ENCODE measurements at places on chromosomes 7 and 10.

DNA sequence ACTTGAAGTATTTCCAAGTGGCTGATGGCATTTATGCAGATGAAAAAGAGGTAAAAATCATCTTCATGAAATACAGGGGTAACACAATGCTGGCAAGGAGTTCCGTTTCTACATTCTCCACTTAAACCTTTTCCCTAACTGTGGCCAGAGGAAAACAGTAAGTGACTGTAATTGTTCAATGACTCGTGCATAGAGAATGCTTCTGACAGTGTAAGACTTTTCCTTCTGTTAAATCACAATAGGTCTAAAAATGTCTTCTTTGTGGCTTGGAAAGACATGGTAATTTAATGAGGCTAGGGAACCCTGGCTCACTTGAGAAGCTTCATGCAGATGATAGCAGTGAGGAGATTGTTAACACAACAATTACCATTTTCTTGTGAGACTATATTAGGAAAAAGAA is 50.3 kb upstream of the RSU1 start:
- no peak for DNase-seq

DNA sequence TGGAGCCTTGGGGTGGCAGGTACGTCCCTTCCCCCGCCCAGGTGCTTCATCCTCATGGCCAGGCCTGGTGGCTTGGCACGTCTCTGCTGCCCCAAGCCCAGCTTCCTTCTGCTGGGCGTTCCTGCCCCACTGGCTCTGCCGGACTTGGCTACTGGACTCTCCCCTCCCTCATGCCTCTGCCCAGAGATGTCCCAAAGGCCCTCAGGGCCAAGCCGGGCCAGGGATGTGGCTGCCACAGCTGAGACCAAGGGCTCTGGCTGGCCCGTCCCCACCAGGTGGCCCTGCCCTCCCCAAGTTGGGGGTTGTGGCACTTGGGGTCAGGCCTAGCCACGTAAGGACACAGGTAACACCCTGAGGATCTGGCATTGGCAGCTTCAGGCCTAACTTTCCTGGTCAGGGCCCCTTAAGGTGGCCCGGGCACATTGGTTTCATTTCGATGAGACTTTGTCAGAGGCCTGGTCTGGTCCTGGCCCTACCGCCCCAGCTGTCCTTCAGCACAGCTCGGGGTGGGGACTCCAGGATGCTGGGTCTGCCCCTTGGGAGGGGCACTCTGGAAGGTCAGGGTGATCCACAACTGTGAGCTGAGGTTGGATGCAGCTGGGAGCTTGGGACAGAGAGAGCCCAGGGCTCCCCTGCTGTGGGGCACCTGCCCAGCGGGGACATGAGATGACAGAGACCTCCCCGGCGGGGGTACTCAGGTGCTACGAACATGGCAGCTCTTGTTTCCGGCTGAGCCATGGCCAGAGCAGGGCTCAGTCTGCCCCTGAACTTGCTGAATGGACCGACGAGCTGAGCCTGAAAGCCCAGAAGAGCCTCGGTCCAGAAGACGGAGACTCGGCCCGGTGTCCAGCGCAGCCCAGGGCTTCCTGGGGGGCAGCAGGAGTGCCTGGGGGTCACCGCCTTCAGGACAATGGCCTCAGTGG is 2.9 kb downstream of the BHLHA15 start:
- no peak for DNase-seq

DNA sequence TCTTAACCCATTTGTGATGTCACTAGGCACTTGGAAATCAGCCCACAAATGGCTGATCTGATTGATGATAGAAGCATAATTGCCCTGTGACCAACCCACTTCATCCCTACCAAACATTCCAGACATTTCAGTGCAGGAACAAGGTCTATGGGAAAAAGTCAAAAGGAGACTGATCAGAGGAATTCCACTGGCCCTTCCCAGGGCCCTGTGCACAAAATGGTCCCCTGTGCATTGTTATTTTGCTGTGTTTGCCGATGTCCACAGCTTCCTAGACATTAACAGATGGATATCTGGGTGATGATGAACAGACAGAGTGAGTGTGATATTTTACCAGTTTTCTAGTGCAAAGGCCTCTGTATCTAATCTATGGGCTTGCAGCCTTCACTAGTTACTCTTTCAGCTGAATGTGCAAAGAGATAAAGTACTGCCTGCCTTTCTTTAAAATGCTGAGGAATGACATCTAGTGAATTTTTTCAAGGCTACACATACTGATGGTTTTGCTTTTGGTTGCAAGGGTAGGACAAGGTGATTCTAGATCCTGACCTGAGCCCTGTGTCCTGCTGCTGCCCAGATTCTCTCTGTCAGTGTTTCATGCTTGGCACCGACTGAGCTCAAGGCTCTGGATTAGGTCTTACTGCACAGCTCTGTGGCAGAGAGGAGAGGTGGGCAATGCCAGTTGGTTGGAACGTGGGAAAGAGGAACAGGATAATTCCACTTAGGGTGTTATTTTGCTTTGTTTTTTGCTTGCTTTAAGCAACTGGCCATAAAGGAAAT is 55.4 kb downstream of the CALD1 start:
- no peak for DNase-seq

GRCh38 chr10:82242778-82243177 is 367.8 kb downstream of the NRG3 start:
- DNase-seq, result no peak

DNA sequence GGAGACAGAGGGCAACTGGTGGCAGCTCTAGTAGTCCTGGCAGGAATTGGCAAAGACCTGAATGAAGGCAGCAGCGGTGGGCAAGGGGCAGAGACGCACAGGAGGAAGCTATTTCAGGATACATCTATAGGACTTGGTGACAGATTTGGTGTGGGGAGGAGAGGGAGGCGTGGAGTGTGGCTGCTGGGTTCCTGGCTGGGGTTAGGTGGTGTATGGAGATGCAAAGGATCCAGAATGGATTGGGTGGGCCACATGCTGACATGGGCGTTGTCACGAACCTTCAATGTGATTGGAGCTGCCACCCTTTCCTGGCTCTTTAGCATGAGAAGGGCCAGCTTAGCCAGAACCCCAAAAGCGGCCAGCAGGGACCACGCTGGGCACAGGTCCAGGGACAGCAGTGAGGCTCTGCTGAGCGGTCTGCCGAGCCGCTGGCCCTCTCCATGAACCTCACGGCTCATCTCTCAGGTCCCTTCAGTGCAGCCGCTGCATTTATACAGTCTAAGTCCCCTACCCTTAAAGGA is 10.2 kb upstream of the ADCY1 start:
- no peak for DNase-seq

GRCh38 chr10:60098677-60099601 is 192.6 kb upstream of the CCDC6 start:
- DNase-seq, result no peak

DNA sequence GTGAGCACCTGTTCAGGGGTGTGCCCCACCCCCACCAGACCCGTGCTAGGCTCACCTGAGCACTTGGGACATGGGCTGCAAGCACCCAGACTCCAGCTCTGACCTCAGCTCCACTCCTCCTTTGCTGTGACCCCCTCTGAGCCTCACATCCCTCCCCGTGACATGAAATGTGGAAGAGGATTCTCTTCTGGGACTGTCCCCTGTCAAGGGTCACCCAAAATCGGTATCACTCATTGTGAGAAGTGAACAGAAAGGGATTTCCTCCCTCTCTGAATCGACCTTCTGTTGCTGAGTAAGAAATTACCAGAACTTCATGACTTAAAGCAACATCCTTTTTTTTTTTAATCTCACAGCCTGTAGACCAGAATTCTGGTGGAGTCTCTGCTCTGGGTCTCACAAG is 6.2 kb upstream of the CHST15 start:
- no peak for DNase-seq

GRCh38 chr7:143382791-143383641 is 1.9 kb downstream of the ZYX start:
- DNase-seq, result no peak

GRCh38 chr7:117796889-117797288 is 76.4 kb downstream of the CTTNBP2 start:
- no peak for DNase-seq

DNA sequence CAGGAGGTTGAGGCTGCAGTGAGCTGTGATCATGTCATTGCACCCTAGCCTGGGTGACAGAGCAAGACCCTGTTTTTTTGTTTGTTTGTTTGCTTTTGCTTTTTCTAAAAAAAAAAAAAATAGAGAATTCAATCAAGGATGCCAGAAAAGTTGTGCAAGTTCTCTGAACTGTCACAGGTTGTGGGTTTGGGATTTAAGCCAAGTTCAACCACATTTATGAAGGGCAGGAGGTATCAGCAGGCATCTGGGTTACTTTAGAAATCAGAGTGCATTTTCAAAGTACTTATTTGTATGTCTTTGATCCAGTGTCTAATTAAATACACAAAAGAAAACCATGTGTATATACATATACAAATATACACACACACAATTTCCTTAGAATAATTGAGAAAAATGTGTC is 151.2 kb upstream of the MINDY3 start:
- DNase-seq, result no peak

GRCh38 chr7:45391618-45392451 is 182.3 kb upstream of the ADCY1 start:
- no peak for DNase-seq

DNA sequence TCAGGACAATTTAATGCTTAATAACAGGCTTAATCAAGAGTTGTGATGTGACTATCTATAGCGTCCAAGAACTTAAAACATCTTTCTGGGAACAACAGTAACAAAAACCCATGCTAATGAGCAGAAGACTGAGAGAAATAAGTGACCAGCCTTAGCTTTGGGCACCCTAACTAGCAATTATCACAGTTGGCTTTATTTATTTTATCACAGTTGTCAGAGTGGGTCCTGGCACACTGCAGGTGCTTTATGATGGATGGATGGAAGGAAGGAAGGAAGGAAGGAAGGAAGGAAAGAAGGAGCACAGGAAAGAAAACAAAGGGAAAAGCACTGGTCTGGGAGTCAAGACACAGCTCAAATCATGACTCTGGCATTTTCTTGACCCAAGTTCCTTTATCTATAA is 181.1 kb downstream of the SKAP2 start:
- no peak for DNase-seq

GRCh38 chr7:55343860-55344606 is 21.1 kb upstream of the LANCL2 start:
- no peak for DNase-seq

- no peak for DNase-seq
Observed at GRCh38 chr10:5589661-5590511, 65.1 kb downstream of the CALML3 start.

DNA sequence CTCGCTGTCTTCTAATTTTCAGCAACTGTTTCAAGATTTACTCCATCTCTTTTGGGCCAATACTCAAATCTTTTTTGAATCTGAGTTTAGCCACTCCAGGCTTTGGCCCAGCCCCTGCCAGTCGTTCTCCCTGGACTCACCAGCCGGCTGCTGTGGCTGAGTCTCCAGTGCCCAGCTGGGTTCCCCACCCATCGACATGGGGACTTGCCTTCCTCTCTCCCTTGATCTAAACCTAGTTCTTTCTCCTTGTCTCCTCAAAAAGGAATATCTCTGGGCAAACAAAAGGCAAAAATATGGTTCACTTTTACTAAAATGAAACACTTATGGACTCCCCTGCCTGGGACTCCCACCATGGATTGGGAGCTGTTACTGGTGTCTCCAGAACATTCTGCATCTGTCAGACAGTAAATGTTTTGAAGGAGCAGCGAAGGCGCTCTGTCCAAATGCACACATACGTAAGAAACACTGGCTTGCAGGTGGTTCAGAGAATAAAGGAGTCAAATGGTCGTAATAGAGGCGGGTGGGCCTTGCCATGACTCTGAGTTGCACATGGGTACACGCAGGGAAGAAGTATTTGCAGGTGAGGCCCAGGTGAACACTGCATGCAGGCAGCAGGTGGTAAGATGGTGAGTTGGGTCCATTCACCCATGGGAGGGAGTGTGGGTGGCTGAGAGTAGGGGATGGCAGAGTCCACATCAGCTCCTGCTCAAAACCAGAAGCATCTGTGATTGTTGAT is 35.5 kb upstream of the HABP2 start:
- DNase-seq, result no peak

DNA sequence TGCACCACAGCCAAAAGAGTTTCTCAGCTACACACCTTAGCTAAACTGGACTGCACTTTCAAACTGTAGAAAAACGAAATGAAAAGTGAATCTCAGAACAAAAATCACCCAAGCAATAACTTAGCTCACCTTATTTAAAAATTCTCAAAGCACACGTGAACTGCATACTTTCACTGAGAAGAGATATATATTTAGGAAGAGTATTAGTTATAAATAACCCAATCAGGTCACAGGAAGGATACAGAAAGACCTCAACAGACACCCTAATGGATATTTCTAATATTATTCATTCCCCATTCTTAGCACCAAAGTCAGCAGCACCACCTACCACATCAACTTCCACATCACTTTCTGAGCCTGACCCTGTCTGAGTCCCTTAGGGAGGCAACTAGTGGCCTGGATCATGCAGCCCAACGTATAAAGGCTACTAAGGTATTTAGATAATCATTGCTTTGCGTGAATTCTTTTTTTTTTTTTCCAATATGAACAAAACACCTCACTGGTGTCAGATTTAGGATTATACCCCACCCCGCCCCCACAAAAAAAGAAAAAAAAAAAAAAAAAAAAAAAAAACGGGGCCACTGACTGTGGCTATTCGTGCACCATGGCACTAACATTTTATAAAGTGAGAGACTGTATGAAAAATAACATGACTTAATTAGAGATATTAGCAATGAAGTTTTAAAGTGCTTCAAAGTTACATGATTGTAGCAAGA is 2.6 kb downstream of the ABI1 start:
- DNase-seq, result no peak

DNA sequence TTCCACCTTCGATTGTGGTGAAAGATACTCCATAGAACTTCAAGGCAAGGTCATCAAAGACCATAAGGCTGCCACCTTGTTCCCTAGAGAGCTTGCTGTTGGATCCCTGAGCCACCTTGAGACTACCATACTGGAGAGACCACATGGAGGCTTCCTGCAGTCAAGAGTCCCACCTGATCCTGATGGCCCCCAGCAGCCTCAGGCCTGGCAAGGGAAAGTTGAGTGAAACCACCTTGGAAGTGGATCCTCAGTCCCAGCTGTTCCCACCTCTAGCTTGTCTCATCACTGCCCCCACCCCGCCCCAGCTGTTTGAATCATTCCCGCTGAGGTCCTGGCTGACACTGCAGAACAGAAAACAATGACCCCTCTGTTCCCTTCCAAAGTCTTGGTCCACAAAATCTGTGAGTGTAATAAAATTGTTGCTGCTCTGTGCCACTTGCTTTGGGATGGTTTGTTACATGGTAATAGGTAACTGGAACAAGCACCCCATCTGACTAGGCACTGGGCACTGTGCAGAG is 32.0 kb downstream of the PRLHR start:
- no peak for DNase-seq

- no peak for DNase-seq
Observed at GRCh38 chr10:61280303-61280702, 172.9 kb downstream of the TMEM26 start.

GRCh38 chr7:24052572-24053260 is 231.3 kb upstream of the NPY start:
- no peak for DNase-seq

DNA sequence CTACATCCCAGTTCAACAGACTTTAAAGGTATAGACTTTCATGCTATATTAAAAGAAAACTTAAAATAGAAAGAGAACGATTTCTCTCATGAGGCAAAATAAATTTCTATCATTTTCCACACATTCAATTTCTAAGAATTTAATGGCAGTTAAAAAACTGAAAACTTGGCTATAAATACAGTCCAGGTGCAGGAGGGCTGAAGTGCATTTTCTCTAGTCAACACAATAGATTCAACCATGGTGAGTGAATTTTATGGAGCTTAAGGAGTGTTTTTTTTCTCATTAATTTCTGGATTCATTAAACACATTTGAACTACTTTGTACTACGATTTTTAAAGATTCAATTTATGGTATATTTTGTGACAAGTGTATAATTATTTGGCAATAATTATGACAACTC is 240.8 kb upstream of the SLC26A5 start:
- no peak for DNase-seq

- no peak for DNase-seq
Observed at GRCh38 chr7:41834805-41835694, 132.2 kb upstream of the INHBA start.

- DNase-seq, result no peak
Observed at GRCh38 chr7:909358-910329, 33.3 kb downstream of the GET4 start.
